ENCODE measurements at places on chromosomes 16 and 17.

- no peak for DNase-seq
These were observed 29.2 kb downstream of the SOX8 start for GRCh38 chr16:1010815-1011214.

- DNase-seq: no peak
These were observed 94.8 kb downstream of the RMI2 start for GRCh38 chr16:11439790-11440656.

DNA sequence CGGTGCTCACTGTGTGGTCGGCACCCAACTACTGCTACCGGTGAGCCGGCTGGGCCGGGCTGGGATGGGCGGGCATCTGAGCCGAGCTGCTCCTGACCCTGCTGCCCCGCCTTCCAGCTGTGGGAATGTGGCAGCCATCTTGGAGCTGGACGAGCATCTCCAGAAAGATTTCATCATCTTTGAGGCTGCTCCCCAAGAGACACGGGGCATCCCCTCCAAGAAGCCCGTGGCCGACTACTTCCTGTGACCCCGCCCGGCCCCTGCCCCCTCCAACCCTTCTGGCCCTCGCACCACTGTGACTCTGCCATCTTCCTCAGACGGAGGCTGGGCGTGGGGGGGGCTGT, 6.9 kb downstream of the TBX6 start:
- DNase-seq: no peak

- DNase-seq: no peak
These were observed 5.2 kb upstream of the MT1E start for GRCh38 chr16:56620339-56620897.

DNA sequence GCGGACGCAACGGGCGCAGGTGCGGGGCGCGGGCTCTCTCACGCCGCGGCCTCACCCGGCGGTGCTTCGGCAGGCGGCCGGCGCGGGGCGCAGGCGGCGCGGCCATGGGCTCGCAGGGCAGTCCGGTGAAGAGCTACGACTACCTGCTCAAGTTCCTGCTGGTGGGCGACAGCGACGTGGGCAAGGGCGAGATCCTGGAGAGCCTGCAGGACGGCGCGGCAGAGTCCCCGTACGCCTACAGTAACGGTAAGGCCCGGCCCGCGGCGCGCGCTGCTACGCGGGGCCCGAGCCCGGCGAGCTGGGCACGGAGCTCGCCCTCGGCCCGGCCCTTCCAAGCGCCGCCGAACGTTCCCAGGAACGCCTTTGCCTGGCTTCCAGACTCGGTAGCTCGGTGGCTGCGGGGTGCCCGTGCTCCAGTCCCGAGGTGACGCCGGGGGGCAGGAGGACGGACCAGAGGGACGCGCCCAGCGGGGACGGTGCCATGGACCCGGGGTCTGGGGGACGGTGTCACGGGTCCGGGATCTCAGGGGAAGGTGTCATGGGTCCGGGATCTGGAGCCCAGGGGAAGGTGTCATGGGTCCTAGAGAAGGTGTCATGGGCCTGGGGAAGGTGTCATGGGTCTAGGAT, 435 bp downstream of the RAB40C start:
- DNase-seq: no peak

DNA sequence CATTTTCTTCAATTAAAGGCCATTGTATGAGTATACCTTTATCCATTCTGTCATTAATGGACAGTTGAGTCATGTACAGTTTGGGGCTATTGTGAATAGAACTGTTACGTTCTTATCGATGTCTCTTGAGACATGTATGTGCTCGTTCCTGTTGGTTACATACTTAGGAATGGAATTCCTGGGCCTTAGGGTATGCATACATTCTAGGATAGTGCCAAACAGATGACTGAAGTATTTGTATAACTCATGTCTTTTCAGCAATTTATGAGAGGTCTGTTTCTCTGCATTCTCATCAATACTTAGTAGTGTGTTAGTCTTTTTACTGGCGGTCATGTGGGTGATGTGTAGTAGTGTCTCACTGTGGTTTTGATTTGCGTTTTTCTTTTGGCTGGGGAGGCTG, 81.2 kb downstream of the USP22 start:
- DNase-seq: no peak

- DNase-seq: no peak
These were observed 113.3 kb downstream of the FTO start for GRCh38 chr16:53817117-53817755.
